ENCODE measurements at places on chromosomes 1 and 21.

DNA sequence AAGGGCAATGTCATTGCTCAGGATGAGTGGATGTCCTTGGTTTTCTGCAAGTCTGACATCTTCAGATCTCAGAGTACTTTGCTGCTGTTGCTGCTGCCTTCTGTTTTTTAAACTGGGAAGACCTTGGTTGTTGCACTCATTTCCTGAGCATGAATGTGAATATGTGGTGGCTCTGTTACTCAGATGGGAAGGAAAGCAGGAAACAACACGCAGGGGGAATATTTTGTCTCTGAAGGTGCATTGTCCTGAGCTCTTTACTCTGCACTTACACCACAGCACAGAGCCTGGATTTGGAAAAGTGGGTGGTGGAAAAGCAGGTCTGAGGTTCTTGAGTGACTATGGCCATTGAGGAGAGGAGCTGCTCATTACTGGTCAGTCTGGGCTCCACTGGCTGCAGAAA, 36.3 kb downstream of the PTGFRN start:
- no peak for DNase-seq

DNA sequence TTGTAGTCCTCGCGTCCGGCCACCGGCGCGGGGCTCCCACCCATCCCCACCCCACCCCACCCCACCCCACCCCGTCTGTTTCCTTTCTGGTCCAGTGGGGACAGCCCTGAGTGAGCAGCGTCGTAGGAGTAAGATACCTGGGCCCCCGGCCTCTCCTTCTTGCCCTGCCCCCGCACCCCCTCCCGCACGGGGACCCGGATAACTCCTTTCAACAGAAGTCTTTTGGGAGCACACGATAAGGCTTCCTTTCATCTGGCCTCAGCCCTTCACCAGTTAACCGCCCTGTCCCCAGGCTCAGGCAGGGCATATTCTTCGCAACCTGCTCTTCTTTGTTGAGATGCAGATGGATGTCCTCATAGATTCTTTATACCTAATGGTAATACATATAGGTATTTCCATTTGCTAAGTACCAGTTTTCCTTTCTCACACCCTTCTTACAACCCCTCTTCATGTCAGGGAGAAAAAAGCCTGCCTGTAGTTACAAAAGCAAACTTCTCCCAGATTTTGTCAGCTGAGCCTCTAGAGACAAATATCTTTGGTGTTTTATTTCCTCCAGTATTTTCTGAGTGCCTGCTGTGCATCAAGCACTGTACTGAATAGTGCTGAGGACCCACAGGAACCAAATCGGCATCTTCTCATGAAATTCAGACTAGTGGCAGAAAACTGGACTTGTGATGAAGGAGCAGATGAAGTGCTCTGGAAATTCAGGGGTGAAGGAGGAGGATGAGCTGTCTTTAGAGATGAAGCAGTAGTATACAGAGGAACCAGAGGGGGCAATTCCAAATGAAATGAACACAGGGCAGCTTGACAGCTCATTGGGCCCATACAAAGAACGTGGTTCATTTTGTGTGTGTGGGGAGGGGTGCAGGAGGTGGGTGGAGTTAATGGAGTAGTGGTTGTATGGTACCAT, 33.6 kb downstream of the SLC2A1 start:
- no peak for DNase-seq

GRCh38 chr1:121566346-121566745, 381.6 kb downstream of the SRGAP2C start:
- DNase-seq: no peak

DNA sequence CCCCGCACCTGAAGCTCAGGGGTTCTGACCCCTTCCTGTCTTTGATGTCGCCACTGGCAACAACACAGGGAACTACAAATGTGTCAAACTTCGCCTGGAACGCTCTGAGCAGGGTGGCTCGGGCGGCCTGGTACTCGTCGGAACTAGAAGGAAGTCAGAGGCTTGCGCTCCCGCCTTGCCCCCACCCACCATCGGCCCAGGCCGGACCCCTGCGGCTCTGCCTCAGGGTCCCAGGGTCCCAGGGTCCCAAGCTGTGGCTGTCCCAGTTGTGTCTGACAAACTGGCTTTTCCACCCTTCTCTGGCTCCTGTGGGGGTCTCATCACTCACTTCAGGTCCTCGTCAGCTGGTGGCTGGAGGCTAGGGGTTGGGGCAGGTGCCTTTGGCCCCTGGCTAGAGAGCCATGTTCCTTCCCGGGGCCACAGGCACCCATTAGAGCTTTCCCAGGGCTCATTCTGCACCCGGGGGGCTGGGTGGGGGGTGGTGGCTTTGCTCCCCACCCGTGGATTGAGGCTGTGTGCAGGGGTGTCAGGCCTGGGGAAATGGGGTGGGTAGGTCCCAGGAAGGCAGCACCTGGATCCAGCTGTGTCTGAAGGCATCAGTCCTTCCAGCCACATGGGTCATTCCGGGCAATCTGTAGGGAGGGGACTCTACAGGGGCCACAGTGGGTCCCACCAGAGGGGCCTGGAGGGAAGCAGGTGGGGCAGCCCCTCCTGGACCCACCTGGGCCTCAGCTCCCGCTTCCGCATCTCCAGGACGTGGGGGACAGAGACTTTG, 8.0 kb upstream of the TMEM52 start:
- no peak for DNase-seq

- no peak for DNase-seq
These were observed 312.4 kb downstream of the HMCN1 start for GRCh38 chr1:186046437-186047211.

DNA sequence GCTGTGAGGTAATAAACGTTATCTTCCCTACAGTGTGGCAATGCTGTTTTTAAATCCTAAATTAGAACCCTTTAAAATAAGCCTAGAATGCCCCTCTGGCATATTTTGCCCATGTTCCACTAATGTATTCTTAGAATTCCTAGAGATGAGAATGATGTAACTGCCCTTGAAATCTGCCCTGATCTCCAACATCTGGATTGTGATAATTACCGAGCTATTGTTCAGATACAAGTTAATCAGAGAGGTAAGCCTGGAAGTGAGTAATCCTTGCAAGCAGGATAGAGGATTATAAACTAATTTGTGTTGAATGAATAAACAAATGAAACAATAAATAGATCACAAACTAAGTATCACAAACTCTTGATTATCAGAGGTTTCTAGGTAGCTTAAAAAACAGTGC, 107.8 kb upstream of the DMRTA2 start:
- DNase-seq: no peak

- no peak for DNase-seq
These were observed 141.1 kb downstream of the TOMM20 start for GRCh38 chr1:234987415-234988154.

GRCh38 chr21:42374864-42375499, 8.6 kb upstream of the TFF1 start:
- DNase-seq: no peak

DNA sequence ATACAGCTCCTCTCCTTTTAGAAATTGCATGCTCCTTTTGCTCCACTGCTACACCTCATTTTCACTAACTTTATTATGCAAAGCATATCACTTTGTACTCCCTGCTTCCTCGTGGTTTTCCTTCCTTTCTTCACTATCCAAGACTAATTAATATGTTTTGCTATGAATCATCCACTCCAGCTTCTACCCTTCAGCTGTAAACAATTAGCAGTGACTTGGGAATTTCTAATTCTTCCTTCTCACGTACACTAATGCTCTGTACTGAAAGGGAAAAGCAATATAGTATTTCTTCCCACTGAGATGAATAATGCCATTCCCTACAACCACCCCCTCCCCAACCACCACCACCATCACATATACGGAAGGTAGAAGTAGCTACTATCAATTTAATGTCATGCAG, 1917.0 kb downstream of the MRPL39 start:
- DNase-seq: no peak

GRCh38 chr1:42691157-42691498, 8.9 kb downstream of the YBX1 start:
- no peak for DNase-seq

DNA sequence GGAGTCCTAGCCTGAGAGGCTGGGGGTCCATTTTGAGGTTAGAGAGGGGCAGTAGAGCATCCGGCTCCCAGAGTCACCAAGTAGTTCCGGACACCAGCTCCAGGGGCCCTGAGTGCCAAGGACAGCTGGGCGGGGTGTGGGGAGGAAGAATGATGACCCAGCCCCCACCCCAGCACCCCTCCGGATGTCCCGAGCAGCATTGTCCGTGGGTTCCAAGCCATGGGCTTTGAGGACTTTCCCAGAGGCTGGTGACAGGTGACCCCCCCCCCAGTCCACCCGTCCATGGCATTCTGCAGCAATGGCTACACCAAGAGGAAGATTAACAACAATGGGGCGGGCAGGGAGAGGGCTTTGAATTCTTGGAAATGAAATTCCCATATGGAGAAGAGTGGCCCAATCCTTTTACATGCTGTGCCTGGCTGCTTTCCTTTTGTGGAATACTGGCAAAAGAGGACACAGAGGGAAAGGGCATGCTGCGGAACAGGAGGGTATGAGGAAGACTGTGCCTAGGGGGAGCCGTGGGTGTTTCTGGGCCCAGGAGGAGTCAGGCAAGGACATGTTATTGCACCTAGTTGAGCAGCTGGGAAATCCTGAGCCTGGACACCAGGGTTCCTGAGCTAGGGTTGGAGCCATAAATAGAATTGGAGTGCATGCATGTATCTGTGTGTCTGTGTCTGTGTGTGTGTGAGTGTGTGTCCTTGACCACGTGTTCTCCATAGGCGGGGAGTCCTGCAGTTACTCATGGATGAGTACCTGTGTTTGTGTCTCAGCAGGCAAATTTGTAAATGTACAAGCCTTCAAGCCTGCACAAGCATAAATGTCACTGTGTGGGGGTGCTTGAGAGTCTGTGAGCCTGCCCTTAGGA, 956 bp downstream of the ATP1A2 start:
- DNase-seq: no peak
